Stimulated activated CD8-positive, alpha-beta memory T cell treated with anti-CD3 and anti-CD28 coated beads, Interleukin-15, amount 100 ng/mL, for 48 hours (primary cell): ENCODE measurements at places on chromosomes 5 and 9.

- no peak for DNase-seq
Measured at GRCh38 chr9:995192-995591, 18.7 kb downstream of the DMRT3 start.

DNA sequence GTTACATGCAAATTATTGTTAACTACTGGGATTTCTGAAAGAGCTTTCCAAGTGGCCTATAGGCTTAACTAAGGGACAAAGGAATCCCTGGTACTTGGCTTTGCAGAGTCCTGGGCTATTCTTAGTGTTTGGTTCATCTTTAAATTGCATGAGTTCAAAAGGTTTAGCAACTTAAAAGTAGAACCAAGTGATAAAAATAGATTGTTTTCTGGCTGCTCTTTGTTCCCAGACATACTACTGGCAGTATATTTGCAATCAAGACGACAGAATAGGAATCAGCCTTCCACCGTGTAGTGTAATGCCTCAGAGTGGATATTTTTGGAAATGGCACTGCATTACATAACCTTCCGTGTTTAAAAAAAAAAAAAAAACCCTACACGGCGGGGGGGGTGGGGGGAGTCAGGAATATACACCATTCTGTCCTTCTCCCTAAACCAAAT is 1.0 kb downstream of the NREP start:
- DNase-seq: no peak

DNA sequence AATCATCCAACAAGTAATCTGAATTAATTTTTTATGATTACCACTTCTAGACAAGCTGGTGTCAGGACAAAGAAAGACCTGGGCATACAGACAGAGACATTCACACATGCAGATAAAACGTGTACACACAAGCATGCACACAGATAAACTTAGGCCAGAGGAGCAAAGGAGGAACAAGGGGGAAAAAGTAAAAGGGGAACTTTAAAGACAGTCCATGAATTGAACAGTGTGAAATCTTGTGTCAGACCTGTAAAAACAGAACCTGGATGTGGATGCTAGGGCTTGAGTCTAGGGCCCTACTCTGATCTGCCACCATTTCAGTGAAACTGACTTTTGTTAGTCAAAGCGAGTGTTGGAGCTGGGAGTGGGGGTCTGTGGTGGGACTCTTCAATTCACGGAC is 11.2 kb upstream of the ZSWIM6 start:
- no peak for DNase-seq

DNA sequence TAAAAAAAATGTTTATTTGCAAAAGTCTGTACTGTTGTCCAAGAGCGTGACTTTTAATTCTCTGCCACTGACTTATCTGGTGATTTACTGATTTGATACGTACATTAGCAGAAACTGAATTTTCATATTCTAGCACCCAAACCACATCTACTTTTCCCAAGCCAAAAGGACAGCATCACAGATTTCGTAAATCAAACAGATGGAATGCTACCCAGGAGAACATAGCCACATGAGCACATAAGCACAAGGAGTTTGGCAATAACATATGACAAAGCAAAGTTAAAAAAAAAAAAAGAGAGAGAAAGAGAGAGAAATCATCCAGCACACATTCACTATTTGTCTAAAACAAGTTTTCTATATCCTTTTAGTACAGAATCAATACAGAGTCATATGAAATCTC is 83.7 kb downstream of the HINT1 start:
- DNase-seq: no peak

DNA sequence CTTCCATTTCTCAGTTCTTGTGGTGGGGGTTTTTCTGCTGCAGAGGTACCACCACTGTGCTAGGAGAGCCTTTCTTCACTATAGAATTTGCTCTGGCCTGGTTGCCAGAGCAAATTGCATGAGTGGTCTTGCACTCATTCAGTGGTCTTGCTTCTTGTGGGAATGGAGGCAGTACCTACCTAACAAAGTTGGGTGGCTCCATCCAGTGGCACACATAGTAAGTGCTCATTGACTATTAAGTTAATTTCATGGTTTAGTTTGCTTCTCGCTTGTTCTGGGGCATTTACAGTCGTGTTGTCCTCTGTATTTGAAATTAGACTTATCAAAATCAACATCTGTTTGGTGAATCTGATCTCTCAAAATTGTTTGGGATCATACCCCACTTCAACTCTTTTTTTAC is 23.0 kb downstream of the SLC28A3 start:
- DNase-seq: no peak

- no peak for DNase-seq
Measured at GRCh38 chr9:129305246-129305645, 127.2 kb upstream of the IER5L start.

GRCh38 chr9:133160742-133161546 is 2.8 kb downstream of the GBGT1 start:
- no peak for DNase-seq

DNA sequence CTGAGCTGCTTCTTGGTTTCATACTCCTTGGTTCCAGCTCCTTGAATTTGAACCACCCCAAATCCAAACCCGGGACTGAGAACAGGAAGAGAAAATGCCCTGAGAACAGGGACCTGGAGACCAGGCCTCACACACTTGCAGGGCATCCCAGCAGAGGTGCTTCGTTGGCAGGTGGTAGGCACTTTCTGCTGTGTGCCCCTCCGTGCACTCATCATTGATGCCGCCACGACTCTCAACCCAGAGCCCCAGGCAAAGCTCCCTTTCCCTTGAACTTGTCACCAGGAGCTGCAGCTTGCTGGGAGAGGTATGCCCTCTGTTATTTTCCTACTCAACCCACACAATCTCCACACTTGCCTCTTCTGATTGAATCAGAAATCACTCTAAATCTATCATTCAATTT is 217.8 kb upstream of the IRX1 start:
- DNase-seq: no peak
